ENCODE measurements at places on chromosomes 7 and 10.

DNA sequence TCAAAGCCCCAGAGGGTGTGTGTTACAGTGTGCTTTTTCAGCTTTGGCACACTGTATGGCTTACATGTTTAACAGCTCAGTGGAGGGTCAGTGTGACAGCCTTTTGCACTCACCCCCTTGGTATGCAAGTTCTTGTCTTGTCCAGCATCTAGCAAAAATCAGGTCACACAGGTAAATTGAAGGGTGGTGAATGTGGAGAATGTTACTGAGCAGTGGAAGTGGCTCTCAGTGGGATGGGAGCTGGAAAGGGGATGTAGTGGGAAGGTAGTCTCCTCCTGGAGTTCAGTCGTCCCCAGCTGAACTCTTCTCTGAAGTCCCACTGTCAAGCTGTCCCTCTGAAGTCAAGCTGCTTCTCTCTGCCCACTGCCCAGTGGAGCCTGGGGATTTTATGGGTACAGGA, 21.0 kb upstream of the C10orf90 start:
- DNase-seq, result no peak

- no peak for DNase-seq
These were observed 31.5 kb downstream of the MACROH2A2 start for GRCh38 chr10:70084189-70084588.

DNA sequence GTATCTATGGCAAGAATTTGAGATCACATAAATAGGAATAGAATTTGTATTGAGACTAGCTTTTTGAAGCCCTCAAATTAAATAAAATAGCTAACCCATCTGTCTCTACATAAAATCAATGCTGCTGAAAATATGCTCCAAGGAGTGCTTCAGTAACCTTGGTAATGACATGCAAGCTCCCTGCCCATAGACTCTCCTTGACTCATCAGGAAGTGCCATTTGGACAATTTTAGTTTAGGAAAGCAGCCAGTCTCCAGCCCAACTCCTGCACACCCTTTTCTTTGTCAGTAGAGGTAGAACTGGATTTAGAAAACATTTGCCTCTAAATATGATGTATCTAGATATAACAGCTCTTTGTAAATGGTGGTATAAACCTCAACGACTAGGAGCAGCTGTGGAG, 69.9 kb upstream of the PTPRZ1 start:
- DNase-seq, result no peak

DNA sequence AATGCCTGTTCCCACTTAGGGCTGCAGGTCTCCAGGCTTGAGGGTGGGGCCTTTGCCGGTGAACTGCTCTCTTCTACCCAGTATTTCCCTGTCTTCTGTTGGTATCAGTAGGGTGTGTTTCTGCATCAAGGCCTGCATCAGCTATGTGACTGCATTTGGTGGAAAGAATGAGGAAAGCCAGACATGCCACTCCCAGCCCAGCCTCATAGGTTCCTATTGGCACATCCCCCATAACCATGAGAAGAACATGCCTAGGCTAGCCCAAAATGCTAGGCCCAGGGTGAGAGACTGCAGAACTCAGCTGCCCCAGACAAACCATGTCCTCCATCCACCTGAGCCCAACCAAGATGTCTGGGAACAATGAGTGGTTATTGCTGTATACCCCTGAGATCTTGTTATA, 380.3 kb upstream of the ADARB2 start:
- DNase-seq, result no peak

GRCh38 chr7:51126324-51126723, 190.3 kb downstream of the COBL start:
- no peak for DNase-seq

- no peak for DNase-seq
These were observed 117.9 kb downstream of the ADCY1 start for GRCh38 chr7:45692031-45692430.

GRCh38 chr7:54596747-54597146, 54.6 kb downstream of the VSTM2A start:
- DNase-seq, result no peak

- no peak for DNase-seq
These were observed 10.8 kb downstream of the PRPS1L1 start for GRCh38 chr7:18016547-18017444.

DNA sequence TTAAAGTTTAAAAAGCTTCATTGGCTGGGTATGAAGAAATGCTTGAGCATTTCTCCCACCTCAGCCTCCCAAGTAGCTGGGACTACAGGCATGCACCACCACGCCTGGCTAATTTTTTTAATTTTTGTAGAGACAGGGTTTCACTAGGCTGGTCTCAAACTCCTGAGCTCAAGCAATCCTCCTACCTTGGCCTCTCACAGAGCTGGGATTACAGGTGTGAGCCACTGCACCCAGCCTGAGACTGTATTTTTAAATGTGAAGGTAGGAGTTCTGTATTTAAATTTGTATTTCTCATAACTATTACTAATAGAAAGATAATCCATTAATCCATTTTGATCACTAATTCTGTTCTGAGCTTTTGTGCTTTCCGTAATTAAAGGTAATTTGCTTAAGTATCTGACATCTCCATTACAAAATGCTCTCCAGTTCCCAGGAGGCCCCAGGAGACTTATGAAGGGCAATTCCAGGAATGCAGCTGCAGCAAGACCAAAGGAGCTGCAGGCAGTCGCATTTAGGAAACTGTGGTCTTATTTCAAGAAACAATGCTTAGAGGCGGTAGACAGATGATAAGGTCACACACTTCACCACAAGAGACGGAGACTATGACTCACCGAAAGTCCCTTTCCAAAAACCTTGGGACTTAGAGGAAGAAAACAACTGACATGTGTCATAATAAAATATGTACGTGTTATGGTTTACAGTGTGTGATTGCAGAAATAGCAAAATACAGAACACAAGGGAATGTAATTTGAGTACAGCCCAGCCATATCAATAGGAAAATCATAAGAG, 23.3 kb downstream of the YAE1 start:
- DNase-seq, result peak; percentile 98

- DNase-seq, result peak; percentile 67
These were observed 176.5 kb downstream of the TCF7L2 start for GRCh38 chr10:113126229-113127201.

- peak; percentile 71 for DNase-seq
These were observed 327.6 kb downstream of the TNS3 start for GRCh38 chr7:47254081-47254977.

DNA sequence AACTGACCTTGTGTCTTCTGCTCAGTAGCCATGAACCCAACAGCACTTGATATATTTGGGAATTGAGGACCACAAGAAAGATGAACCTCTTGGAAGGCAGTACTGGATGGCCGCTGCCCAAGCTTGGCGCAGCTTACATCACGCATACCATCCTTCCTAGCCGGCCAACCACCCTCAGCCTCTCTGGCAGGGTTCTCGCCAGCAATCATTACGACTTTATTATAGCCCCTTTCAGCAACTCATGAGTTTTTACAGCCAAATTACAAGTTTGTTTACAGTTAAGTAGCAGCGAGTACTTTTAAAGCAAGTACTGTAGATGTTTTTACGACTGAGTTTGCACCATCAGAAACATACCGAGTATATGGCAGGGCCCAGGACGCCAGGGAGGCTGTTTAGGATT, 769.1 kb downstream of the SUGCT start:
- no peak for DNase-seq

- DNase-seq, result peak; percentile 5
These were observed 353.4 kb downstream of the FGFR2 start for GRCh38 chr10:121244818-121245217.

- no peak for DNase-seq
These were observed 99.0 kb downstream of the KIAA1217 start for GRCh38 chr10:24307696-24308485.

Measured in hematopoietic multipotent progenitor cell (in vitro differentiated cells).